ENCODE measurements at places on chromosomes 4 and X. TPM values are rescaled to one million over a fixed set of nuclear protein-coding genes. Genes with fewer than 3 reads are reported as not detected.

PLP1 gene
- 41.8 TPM for total RNA-seq

GSPT2 gene
- 5.2 TPM for total RNA-seq

PDE6B gene
- 8.9 TPM for total RNA-seq

SMIM10L2A gene
- total RNA-seq, result 1.6 TPM

MCF2 gene
- 0.52 TPM for total RNA-seq

XPNPEP2 gene
- total RNA-seq, result 3.7 TPM
